ENCODE measurements at places on chromosomes 5 and 9.

GRCh38 chr5:159887050-159887449 lies 29.2 kb upstream of the ADRA1B start:
- no peak for DNase-seq

GRCh38 chr9:89958086-89958485 lies 353.3 kb downstream of the GADD45G start:
- no peak for DNase-seq

DNA sequence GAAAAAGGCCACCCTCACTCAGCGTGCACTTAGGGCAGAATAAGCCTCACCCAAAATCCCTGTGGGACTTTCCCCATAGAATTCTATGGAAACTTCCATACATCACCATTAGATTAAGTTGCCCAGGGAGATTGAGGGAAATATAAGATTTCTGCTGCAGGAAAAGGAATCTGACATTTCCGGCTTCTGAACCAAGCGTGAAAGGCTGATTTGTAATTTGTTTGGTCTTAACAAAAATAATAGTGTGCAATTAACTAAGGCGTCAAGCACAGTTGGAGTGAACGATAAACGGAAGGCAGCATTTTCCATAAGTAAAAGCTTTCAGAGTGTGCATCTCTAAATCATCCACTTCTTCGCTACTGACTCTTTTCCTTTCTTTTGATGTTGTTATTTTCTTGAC lies 14.0 kb downstream of the UBE2QL1 start:
- DNase-seq, result no peak

- DNase-seq, result no peak
Measured at GRCh38 chr5:142816531-142817430, 46.6 kb downstream of the ARHGAP26 start.

GRCh38 chr5:93421468-93421867 lies 159.6 kb downstream of the NR2F1-AS1 start:
- no peak for DNase-seq

- DNase-seq, result no peak
Measured at GRCh38 chr9:120395376-120395775, 184.6 kb downstream of the CDK5RAP2 start.

DNA sequence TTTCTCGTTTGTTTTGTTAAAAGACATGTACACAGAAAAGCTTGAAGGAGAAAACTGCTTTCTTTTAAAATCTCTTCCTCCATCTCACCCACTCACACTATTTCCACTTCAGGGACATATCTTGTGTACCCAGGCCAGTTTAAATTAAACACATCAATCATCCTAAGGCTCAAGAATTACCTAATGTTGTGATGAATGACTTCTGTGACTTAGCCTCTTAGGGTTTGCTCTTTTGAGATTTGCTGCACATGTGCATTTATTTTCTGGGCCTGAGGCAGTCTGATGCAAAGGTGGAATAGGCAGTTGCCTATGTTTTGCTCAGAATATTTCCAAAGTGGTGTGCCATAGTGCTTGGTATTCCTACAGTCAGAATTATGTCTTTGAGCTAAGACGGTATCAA lies 439.9 kb upstream of the CHD1 start:
- no peak for DNase-seq

GRCh38 chr5:76325876-76326491 lies 77.1 kb upstream of the IQGAP2 start:
- no peak for DNase-seq

DNA sequence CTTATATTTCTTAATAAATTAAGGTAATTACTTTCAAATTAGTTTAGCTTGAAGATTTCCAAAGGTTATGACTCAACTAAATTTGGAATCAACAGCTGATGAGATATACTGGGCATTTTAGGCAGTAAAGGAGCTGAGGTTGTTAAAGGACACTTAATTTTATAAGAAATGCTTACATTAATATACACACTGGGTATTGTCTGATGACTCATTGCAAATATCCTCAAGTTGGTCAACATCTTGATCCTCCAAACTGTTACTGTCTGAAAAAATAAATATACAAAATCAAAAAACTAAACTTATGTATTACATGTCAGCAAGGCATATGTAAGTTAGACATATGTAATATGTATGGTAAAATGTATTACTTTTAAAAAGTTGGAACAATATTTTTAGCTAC lies 3.4 kb downstream of the GFM2 start:
- no peak for DNase-seq

DNA sequence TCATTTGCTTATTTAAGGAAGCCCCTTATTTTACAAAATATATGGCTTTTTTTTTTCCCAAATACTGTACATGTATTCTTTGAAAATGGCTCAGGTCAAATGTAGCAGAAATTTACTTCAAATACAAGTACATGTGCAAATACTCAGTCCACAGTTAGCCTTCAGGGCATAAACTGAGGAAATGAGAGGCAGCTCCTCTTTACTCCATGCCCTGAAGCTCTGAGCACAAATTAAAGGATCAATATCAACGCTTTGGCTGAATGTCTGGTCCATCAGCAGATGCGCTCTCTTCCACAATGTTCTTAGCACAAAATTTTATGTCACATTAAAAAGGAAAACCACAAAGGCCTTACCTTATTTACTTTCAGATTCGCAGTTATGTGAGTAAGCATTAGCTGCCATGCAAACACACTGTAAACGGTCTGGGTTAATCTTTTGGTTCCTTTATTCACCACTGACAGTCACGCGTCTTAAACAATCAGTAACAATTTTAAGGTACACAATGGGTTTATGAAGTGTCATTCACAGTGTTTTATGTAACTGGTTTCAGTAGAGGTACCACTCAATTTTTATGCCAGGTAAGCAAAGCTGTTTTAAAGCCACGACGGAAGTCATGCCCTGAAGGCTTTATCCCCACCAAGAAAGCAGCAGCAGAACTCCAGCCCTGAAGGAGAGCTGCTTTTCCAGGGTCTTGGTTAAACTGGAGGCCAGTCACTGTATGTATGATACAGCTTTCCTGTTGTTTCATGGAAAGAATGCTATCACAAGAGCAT lies 103.4 kb downstream of the OTULIN start:
- no peak for DNase-seq

DNA sequence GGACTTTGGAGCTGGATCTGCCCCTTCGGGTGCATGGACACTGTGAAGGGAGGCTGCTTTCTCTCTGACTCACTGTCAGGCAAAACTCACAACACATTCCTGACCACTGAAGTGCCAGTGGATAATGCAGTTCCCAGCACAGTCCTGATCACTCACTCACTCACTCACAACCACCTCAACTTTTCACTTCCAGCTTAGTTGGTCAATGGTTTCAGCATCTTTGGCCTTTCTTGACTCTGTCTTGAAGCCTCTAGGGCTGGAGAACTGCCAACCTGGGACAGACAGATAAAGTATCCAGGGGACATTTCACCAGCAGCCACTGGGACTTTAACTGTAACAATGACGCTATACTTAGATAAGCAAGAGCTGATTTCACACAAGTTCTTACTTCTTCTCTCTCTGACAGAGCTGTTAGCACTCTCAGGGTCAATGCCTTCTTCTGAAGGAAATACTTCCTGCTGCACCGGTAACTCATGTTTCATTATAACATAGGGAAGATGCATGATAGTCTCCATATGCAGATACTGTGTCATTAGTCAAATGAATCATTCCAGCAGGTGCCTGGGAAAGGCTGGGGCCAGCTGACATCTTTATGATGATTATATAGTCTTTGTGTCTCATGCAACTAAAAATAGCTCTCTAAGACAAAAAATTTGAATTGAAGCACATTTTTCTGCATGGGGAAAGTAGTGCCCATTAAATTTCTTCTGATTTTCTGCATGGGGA lies 499.0 kb downstream of the SEMA5A start:
- DNase-seq, result no peak

- no peak for DNase-seq
Measured at GRCh38 chr5:169831331-169831730, 149.0 kb downstream of the INSYN2B start.

DNA sequence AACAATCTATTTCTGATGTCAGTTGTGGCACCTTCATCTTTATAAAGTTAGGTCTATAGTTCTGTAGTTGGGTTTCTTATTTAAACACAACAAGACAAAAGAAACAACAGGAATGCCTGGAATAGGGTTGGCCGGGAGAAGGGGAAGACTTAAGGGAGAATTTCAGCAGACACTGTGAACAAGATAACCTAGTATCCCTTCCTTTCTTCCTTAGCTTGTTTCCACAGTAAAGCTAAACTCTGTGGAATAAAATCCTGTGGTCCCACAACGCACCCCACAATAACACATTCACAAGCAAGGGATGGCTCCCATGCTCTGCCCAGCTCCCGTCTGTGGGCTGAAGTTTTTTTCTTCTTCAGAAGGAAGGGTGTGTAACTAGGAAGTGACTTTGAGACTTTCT lies 124.9 kb upstream of the SMARCA2 start:
- DNase-seq, result no peak

DNA sequence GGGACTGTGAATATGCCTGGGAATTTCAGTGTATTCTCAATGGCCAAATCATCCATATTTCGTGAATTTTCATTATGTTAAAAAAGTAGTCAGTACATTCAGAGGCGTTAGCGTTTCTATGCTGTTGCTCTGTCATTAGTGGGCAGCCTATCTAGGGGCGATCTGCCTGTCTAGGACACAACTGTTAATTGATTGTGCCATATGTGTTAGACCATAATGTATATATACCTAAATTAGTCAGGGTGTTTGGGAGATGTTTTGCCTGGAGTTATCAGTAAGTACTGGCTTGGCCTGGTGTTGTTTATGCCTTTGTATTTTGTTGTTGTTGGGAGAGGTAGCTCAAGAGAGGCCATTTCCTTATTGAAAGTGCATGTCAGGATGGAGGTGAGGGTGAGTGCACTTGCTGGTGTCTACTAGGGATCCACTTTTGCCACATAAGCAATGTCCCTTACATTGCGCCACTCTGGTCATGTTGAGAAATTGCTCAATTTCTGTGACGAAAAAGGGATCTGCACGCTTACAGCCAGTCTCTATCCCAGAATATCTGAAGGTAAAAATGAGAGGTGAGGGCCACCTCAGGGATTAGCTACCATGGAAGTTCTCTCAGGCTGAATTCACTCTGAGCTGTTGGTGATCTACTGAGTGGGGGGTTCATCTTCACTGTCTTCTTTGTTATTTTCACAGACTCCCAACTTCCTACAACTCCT lies 123.3 kb downstream of the ST8SIA4 start:
- DNase-seq, result no peak

DNA sequence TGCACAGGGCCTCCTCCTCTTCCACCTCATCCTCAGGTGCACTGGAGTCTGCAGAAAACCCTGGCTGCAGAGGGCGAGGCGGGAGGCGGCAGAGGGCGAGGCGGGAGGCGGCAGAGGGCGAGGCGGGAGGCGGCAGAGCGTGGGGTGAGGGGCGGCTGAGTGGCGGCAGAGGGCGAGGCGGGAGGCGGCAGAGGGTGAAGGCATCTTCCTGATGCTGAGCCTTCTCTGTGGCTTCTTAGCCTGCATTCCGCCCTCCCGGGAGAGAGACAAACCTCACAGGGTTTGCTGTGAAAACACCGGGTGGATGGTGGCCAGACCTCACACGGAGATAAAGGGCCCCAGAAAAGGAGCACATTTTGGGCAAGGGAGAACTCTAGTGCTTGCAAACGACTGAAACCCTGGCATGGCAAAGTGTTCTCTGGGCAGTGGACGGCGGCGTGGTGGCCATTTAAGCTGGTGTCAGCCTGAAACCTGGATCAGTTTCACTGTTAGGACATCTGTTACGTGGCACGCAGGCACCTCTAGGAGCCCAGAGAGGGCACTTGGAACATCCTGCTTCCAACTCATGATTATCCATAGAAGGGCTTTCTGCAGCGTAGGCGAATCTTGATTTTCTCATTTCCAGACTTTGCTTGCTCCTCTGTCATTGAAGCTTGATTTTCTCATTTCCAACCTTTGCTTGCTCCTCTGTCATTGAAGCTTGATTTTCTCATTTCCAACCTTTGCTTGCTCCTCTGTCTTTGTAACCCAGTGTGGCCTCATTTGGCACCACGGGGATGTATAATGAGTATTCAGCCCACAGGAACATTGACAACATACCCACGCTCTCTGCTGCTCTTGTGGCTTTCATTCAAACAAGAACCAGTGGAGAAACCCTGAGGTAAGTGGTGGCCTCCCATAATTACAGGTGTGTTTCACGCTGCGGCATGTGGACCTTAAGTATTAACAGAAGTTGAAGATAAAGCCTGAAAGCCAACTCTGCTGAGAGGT lies 16.3 kb upstream of the PLEKHG4B start:
- no peak for DNase-seq

- DNase-seq, result no peak
Measured at GRCh38 chr5:73322437-73323076, 126.0 kb downstream of the FOXD1 start.

DNA sequence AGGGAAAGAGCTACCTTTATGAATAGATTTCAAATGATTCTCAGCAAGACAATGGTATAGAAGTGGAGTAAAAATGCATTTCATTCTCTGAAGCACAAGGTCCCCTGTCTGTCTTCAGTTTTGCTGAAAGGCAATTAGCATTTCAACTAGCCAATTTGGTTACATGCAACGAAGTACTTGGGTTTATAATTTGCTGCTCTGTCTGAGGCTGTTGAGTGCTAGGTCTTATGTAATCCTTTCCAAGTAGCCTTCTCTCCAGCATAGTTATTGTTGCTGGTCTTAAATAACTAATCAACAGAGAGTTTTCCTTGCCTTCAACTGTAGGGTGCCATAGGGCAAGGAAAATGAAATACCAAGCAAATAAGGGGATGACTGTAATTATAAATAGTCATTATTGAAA lies 4.5 kb downstream of the ADGRV1 start:
- no peak for DNase-seq

GRCh38 chr5:148844433-148845280 lies 18.2 kb downstream of the ADRB2 start:
- DNase-seq, result no peak

- no peak for DNase-seq
Measured at GRCh38 chr9:125089331-125089730, 54.0 kb downstream of the SCAI start.

DNA sequence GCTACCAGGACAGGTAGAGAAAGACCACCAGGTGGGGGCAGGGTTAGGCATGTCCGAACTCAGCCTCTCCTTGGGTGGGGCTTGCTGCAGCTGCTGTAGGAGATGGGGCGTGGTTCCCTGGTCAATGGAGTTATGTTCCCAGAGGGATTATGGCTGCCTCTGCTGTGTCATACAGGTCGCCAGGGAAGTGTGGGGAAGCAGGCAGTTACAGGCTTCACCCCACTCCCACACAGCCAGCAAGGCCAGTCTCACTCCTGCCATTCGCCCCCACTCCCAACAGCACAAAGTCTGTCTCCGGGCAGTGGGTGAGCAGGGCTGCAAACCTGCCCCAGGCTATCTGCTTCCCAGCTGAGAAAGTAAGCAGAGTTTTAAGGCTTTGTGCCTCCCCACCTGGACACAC lies 20.0 kb upstream of the CEP72 start:
- DNase-seq, result no peak

DNA sequence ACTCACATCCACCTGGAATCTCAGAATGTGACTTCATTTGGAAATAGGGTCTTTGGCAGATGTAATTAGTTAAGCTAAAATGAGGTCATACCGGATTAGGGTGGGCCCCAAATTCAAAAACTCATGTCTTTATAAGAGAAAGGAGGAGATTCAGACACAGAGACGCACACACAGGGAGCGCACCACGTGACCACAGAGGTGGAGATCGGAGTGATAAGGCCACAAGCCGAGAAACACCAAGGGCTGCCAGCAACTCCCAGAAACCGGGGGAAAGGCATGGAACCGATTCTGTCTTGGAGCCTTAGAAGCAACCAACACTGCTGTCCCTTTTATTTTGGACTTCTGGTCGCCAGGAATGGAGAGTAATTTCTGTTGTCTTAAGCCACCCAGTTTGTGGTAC lies 31.8 kb upstream of the LMX1B start:
- DNase-seq, result no peak

Data from T follicular helper cell (primary cell).